Stimulated activated CD8-positive, alpha-beta memory T cell treated with anti-CD3 and anti-CD28 coated beads, Interleukin-2, amount 100 ng/mL, for 48 hours (primary cell): ENCODE measurements at places on chromosomes 16 and 17.

GRCh38 chr16:9885876-9886275 is 296.4 kb downstream of the GRIN2A start:
- DNase-seq: no peak

GRCh38 chr16:78675312-78675711 is 575.9 kb downstream of the WWOX start:
- no peak for DNase-seq

- DNase-seq: no peak
Measured at GRCh38 chr17:80962356-80963329, 29.0 kb upstream of the CHMP6 start.

DNA sequence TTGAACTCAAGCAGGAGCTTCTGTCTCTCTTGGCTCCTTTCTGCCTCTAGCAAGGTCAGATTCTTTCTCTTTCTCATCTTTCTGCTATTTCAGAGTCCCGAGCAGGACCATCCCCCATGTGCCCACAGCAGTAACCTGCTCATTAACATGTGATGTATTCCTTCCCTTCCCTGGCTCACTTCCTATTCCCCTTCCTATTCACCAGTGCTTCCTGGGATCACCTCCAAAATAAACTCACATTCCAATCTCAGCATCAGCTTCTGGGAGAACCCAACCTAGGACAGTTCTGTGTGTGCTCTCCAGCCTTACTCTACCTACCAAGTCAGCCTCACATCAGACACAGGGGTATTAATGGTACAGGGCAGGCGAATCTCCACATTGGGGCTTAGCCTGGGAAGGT is 546.4 kb upstream of the SALL1 start:
- no peak for DNase-seq

DNA sequence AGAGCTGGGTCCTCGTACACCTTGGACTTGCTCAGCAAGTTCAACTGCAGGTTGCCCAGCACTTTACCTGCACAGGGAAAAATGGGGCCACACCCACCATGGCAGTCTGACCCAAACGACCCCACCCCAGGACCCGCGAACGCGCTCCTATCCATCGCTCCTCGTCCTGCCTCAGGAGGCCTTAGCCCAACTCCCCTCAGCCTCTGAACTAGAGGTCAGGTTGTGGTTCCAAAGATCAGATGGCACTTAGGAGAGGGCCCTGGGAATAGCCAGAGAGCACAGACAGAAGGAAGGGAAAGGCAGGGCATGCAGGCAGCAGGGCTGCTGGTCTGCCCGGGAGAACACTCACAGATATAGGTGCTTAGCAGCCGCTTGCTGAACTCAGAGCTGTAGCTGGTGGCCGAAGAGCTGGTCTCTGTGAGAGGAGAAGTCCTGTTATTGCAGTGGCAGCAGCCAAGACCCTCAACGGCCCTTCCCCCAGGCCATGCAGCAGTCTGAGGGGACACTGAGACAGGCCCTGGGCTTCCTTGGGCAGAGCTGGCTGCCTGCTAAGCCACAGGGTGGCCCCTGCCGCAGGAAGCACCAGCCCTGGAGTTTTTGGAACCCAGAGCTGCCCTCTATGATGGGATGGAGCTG is 6.9 kb downstream of the ZACN start:
- DNase-seq: no peak

GRCh38 chr17:58677194-58677880 is 14.5 kb downstream of the TEX14 start:
- DNase-seq: no peak

- DNase-seq: peak; percentile 6
Measured at GRCh38 chr17:76816590-76817135, 51.5 kb upstream of the MGAT5B start.

- DNase-seq: no peak
Measured at GRCh38 chr17:36879624-36880131, 57.6 kb upstream of the LHX1 start.

GRCh38 chr16:69381231-69381630 is 4.6 kb downstream of the TERF2 start:
- no peak for DNase-seq

- DNase-seq: peak; percentile 49
Measured at GRCh38 chr16:88527186-88527936, 42.8 kb upstream of the ZC3H18 start.

DNA sequence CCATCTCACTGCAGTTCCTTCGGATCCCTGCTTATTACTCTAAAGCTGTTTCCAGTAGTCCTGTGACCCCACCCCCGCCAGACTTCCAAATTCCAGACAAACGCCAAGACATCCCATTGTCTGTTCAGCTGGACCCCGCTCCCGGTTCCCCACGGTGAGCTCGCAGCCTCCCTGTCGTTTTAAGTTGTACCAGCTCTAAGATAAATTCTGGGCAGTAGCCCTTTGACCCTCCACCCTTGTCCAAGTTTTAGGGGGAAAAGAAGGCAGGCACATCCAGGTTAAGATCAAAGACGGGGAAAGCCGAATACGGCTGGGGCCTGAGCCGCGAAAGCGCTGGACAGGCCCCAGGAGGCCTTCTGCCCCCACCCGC is 589 bp downstream of the ARL6IP1 start:
- DNase-seq: no peak

GRCh38 chr17:81509972-81510784 is 2.4 kb downstream of the ACTG1 start:
- DNase-seq: no peak

- DNase-seq: no peak
Measured at GRCh38 chr17:16820161-16820877, 130.3 kb downstream of the CCDC144A start.

- peak; percentile 16 for DNase-seq
Measured at GRCh38 chr17:41967141-41967920, 736 bp downstream of the CNP start.

DNA sequence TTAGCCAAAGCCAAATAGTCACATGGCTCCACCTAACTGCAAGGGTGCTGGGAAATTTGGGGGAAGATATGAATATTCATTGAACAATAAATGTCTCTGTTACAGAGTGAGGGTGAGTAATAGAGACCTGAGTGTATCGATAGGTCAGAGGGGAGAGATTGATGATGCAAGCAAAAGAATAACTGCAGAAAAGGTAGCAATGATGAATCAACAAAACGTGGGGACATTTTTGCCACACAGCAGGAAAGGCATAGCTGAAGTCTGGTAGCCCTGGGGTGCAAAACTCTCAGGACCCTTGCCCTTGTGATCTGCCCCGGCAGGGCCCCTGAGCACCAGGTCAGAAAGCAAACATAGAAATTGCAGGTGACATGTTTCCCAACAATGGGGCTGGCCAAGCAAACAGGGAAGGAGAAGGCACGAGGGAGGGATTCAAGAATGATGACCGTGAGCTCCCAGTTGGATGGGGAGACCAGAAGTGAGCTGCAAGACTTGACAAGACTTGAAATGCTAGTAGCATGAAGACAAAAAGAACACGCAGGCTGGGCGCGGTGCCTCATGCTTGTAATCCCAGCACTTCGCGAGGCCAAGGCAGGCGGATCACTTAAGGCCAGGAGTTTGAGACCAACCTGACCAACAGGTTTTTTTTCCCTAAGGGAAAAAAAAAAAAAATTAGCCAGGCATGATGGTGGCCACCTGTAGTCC is 12.7 kb upstream of the HERPUD1 start:
- no peak for DNase-seq

GRCh38 chr17:43641416-43641815 is 20.3 kb downstream of the MEOX1 start:
- DNase-seq: no peak

GRCh38 chr16:2398520-2398919 is 30.7 kb upstream of the CCNF start:
- DNase-seq: no peak

GRCh38 chr17:72270273-72270924 is 149.6 kb downstream of the SOX9 start:
- DNase-seq: no peak

GRCh38 chr16:87734644-87735043 is 31.1 kb downstream of the KLHDC4 start:
- DNase-seq: no peak

DNA sequence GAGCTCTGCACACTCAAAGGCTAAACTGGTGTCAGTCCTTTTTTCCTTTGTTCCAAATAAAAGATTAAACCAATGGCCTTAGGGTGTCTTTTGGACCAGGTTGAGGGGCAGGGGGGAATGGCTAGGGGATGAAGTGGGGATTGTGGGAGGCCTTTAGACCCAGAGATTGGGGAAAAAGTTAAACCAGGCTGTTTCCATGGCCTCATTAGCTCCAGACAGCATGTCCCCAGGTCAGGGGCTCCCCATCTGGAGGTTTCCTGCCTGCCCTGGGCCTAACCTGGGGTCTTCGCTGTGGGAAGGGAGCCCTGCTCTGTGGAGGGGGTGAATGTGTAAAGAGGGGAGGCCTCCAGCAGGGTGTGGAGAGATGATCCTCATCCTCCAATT is 10.3 kb downstream of the FKBP10 start:
- DNase-seq: no peak

- no peak for DNase-seq
Measured at GRCh38 chr17:65058593-65058992, 2.1 kb upstream of the GNA13 start.

DNA sequence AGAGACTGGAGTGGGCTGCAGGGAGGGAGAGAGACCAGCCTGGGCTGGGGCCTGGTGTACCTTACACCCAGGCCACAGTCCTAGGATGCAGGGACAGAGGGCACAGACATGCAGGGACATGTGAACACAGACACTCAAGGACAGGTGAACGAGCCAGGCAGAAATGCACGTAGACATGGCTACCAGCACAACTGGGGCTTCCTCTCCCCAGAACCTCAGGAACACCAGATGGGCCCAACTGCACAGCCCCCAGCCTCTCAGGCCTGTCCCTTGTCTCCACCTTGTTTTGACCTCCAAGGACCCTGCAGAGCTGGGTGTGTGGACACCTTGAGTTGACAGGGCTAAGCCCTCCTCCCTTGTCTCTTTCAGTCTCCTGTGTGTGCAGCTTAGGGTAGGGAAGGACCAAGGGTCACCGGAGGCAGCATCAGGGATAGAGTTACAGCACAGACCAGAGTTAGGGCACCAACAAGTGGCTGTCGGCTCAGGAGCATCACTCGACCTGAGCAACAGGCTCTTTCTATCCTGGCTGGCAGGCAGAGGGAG is 9.2 kb downstream of the SEZ6 start:
- DNase-seq: no peak

DNA sequence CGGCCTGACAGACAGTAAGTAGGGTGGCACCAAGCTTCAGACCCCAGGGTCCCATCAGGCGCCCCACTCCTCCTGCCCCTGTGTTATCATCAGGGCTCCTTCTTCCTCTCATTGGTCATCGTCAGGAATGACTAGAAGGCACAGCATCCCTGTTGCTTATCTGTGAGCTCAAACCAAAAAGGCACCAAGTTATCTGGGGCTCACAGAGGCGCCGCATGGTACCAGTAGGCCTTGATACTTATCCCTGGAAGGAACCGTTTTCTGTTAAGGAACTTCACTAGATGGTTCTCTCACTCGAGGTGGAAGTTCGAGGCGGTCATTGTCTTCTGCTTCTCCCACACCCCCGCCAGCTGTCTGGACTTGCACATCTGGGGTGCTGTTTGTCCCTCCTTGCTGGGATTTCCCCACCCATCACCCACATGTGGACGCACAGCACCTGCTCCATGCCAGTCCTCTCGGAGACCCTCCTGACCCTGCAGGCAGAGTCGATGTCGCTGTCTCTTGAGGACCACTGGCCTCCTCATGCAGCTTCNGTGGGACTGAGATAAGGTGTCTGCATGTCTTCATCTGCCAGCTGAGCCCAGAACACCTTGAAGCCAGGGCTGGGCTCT is 52.1 kb downstream of the METRNL start:
- no peak for DNase-seq

GRCh38 chr17:13407381-13407780 is 194.3 kb downstream of the HS3ST3A1 start:
- no peak for DNase-seq

DNA sequence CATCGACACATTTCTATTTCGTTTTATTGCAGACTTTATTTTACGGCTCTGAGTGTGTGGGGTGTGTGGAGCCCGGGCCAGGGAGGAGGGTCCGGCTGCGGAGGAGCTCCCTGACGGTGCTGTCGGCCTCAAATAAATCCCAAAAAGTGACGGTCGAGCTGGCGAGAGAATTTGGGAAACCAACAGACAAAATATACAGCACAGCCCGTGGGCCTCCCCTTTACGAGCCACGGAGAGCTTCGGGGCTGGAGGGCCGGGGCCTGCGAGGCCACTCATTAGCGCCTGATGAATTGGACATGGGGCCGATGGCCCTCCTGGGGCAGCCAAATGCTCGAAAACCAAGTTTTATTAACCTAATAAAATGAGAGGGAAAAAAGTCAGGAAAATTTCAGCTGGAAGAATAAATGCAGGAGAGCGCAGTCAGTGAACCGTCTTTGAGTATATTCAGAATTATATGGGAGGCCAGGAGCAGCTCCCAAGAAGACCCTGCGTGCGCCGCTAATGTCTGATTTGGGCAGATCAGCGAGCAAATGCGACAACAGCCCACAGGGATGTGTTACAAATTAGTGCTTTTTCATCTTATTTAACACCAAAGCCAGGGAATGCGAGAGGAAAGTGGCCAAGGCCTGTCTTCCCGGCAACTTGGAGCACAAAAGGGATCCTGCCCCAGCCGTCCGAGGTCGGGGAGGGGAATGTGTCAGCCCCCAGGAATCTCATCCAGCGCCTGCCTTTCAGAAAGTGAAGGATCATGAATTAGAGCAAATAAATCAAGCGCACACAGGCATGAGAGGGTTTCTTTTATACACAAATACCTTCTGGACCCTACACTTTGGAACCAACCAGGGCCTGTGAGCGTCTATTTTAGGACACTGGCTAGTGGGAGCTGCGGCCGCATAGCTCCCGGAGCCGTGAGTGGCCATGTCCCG is 249.1 kb downstream of the C16orf95 start:
- DNase-seq: no peak

- DNase-seq: no peak
Measured at GRCh38 chr16:73092236-73092781, 44.4 kb upstream of the ZFHX3 start.

GRCh38 chr16:85676466-85676865 is 12.3 kb downstream of the GINS2 start:
- no peak for DNase-seq

DNA sequence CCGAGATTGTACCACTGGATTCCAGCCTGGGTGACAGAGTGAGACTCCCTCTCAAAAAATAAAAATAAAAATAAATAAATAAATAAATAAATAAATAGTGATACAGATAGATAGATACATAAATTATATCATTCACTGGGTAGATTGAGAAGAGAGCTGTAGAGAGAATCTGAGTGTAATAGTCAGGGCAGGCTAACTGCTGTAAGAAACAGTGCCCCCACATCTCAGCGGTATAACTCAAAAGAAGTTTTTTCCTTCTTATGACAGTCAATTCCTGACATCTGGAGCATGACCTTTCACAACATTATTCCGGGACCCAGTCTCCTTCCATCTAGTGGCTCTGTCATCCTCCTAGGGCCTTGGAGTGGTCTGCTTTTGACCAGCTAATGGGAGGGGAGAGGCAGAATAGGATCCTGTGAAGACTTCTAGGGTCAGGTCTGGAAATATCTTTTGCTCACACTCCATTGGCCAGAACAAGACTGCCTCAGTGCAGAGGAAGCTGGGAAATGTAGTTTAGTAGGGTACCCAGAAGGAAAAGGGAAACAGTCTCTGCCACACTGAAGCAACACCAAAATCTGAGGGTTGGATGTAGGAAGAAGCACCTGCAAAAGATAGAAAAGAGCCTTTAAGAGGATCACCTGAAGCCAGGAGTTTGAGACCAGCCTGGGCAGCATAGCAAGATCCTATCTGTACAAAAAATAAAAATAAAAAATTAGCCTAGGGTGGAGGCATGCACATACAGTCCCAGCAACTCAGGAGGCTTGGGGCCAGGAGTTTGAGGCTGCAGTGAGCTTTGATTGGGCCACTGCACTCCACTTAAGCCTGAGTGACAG is 3.0 kb upstream of the QPRT start:
- DNase-seq: no peak
